GM12891 (cell line): ENCODE measurements at places on chromosomes 12 and 14.

DNA sequence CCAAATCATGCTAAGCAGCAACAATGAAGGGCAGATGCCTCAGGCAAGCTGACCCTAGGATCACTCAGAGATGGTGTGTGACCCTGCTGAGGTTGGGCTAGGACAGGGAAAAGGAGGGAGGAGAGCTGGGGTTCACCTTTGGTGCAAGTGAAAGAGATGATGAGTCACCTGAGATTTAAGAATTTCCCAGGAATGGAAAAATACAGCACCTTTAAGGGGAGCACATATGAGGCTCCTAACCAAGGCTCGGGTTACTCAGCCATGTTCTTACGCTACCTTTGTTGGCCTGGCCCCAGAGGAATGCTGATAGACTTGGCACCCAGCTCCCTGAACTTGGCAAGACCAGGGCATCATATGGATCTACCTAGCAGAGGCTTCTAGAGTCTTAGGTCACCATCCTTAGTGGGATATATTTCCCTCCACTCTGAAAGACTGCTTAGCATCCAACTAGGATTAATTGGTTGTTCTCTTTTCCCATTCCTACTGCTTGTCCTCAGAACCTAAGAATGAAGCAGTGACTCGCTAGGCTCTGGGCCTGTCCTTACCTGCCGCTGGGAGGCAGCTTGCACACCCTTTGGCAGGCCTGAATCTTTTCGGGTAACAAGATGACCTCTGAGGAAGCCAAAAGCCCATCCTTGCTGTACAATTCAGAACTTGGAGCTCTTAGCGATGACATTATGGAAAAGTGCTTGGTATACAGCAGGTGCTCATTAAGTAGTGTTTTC is 4.0 kb upstream of the NAA25 start:
- no peak for DNase-seq

GRCh38 chr14:24038686-24039085 is 13.1 kb upstream of the CARMIL3 start:
- DNase-seq = no peak

DNA sequence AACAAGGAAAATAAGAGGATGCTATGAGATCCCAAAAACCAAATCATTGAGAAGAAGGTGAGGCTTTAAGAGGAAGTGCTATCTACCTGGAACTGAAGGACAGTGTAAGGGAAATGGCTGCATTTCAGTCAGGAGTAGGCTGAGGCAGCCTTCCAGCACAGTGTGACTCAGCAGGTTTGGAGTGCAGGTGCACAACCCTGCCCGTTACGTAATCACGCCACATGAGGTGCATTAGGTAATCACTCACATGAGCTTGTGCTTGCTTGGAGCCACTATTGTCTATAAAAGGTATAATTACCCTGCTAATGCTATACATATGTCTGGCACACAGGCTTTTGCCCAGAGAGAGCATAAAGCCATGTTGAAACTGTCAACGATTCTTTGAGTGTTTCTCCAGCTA is 74.9 kb downstream of the DIO2 start:
- no peak for DNase-seq

GRCh38 chr12:70007687-70008086 is 182.7 kb downstream of the MYRFL start:
- DNase-seq = no peak

DNA sequence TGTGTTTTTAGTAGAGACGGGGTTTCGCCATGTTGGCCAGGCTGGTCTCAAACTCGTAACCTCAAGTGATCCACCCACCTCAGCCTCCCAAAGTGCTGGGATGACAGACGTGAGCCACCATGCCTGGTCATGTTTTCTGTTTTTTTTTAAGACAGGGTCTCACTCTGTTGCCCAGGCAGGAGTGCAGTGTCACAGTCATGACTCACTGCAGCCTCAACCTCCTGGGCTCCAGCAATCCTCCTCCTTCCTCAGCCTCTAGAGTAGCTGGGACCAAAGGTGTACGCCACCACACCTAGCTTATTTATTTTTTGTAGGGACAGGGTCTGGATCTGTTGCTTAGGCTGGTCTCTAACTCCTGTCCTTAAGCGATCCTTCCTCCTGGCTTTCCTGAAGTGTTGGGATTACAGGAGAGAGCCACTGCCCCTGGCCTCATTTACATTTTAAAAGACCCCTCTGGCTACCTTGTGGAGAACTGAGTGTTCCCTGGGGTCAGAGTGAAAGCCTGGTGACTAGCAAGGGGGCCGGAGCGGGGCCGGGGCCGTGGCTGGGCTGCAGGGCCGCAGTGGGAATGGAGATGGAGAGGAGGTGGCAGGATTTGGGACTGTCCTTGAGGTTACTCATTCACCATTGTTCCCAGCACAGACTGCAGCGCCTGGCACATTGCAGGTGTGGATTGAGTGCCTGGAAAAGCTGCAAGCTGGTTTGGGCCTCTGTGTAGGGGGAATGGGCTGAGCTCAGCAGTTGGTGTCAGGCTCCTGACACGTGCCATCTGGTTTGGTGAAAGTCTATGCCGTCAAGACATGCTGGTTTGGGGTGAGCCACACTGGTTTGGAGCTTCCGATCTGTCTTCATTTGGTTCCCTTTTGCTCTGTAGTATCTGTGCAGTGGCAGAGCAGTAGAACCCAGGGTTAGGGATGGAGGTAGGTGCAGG is 18.1 kb downstream of the KMT5A start:
- no peak for DNase-seq

DNA sequence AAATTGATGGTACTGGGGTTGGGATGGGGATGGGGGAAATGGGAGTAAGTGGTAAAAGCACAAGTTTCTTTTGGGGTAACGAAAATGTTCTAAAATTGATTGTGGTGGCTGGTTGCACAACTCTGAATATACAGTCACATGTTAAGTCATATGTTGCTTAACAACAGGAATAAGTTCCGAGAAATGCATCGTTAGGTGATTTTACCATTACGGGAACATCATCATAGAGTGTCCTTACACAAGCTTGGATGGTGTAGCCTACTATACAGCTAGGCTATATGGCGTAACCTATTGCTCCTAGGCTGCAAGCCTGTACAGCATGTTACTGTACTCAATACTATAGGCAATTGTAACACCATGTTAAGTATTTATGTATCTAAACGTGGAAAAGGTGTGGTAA is 31.0 kb downstream of the ITGA7 start:
- DNase-seq = no peak

DNA sequence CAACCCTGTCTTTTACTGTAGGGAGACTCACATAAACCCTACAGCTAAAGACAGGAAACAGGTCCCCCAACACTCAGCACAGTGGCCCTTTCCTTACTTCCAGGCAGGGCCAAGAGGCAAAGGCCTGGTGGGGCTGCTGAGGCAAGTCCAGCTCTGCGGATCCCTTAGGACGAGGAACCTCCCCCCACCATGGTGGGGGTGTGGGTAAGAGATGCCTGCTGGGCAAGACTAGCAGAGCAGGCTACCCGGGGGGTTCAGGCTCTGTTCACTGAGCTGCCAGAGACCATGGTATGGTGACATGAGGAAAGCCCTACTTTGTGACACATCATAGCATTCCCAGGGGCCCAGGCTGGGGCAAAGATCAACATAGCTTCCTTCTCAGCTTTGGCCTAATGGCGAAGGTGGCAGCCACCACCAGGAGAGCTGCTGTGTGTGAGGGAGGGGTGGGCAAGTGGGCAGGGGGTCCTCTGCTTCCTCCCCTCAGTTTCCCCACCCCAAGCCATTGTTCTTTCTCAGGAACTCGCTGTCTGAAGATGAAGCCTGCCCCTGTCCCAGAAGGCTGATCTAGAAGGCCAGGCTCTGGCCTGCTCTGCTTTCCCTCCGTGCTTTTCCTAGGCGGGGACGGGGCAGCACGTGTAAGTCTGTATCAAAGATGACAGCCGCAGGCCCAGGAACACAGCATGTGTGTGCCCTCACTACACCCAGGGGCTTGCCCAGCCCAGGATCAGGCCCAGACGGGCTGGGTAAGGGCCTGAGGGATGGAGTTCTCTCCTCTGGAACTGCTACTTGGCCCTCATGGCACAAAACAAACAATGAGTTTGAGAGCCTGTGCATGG is 10.1 kb upstream of the TINF2 start:
- no peak for DNase-seq

- DNase-seq = no peak
Measured at GRCh38 chr12:131909752-131910219, 15.4 kb downstream of the ULK1 start.

GRCh38 chr14:50308363-50308915 is 3.6 kb downstream of the L2HGDH start:
- DNase-seq = no peak

DNA sequence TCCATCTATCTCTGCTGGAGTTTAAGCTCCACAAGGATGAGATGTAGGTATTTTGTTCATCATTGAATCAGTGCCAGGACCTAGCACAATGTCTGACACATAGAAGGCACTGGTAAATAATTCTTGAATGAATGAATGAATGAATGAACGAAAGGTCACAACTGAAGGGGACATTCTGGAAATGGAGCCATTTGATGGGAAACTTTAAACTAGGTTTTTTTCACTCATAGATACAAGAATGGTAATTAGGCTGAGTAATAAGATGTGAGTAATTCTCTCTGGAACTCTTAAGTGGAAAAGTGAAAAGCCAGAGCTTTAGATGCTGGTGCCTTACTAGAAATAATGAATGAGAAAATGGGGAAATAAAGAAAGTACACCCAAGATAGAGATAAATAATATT is 44.3 kb downstream of the SCN8A start:
- DNase-seq = no peak

- no peak for DNase-seq
Measured at GRCh38 chr12:27123642-27124041, 41.3 kb upstream of the C12orf71 start.

DNA sequence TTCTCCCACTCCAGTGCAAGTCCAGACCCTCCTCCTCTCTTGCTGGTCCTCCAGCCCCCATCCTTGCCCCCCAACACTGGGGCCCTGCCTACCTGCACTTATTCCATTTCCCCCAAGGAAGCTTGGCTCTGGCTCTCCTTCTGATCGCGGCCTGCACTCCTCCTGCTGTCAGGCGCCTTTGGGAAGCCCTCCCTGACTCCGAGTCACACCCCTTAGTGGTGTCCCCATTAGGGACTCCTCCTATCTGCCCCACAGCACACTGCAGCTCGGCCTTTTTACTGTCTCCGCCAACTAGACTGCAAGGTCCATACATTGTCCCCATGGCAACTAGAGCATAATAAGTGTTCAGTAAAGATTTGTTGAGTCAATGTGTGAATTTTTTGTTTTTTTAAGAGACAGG is 32.9 kb downstream of the FIGNL2 start:
- DNase-seq = no peak

GRCh38 chr12:95066091-95066855 is 7.1 kb downstream of the NR2C1 start:
- DNase-seq = no peak

GRCh38 chr12:57765698-57766463 is 997 bp downstream of the CYP27B1 start:
- DNase-seq = no peak

DNA sequence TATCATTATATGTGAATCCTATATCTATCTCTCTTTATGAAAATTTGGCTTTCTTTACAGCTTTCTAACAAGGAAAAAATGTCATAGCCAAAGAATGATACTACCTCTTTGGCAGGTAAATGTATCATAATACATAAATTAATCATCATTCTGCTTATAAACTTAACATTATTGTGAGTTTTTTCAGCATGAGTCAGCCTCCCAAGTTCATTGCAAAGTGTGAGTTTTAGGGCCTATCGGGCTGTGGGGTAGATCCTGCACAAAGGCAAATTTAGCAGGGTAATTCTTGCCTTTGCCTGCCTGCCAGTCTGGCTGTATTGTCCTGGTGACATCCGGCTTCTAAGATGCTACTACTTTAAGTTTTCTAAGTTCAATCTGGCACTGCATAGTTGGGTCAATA is 412.6 kb downstream of the MDGA2 start:
- DNase-seq = no peak

GRCh38 chr12:70885956-70886355 is 34.6 kb downstream of the PTPRR start:
- no peak for DNase-seq

DNA sequence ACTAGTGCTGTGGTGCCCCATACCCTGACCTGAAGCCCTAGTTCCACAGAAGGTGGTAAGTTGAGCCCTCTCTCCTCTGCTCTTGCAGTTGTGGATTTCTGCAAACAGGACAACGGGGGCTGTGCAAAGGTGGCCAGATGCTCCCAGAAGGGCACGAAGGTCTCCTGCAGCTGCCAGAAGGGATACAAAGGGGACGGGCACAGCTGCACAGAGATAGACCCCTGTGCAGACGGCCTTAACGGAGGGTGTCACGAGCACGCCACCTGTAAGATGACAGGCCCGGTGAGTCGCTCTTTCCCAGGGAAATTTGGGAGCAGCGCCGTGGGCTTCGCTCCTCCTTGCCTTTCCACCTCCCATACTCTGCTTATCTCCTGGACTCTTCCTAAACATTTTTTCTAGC is 92.2 kb downstream of the NT5DC3 start:
- DNase-seq = no peak

DNA sequence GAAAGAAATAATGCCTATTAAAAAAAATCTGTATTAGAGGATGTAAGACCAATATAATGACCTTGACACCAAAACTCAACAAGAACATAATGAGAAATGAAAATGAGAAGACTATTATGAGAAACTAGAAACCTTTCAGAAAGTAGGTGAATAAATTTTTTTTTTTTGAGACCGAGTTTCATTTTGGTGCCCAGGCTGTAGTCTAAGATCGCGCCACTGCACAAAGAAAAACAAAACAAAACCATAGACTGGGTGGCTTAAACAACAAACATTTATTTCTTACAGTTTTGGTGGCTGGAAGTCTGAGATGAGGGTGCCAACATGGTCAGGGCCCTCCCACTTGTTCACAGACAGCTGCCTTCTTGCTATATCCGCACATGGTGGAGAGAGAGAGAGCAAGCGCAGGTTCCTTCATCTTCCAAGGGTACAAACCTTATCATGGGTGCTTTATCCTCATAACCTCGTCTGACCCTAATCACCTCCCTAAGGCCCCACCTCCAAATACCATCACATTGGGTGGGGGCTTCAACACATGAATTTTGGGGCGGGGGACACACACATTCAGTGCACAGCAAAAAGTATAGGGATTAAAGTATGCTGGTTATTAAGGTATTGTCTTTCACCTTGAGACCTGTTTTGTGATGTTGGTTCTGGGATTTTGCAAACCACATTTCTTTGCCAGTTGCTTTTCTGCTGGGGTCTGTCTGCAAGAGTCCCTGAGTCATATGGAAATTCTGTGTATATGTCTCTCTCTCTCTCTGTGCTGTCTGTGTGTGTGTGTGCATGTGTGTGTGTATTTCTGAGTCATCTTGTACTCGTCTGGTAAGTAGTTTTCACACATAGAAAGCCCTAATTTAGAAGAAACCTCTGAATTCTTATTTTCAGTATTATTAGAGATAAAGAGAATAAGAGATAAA is 26.2 kb downstream of the ZCRB1 start:
- DNase-seq = no peak

DNA sequence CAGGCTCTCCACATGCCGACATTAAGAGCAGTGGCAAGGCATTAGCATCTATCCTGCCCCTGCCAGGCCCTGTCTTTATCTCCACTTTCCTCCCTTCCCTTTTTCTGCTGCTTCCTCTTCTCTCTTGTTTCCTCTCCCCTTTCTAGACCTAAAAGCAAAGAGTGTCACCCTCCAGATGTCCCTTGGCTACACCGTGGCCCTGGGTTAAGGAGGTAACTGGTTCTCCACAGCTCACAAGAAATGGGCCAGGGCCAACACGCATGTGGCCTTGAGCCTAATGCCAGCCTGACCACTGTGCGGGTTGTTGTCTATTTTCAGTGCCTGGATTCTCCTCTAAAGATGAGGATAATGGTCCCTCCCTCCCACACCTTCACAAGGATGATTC is 41.7 kb upstream of the DDX11 start:
- no peak for DNase-seq
